CD4-positive, alpha-beta memory T cell (primary cell): ENCODE measurements at places on chromosomes 4 and X. TPM values are rescaled to one million over a fixed set of nuclear protein-coding genes. Genes with fewer than 3 reads are reported as not detected.

Gene TMEM144
- total RNA-seq: not detected

- H3K4me3 ChIP-seq: no peak overlapping the region
- no peaks in the 10 kb centered on the region for H3K27me3 ChIP-seq
- H3K4me1 ChIP-seq: no peaks in the 10 kb centered on the region
- no peaks in the 10 kb centered on the region for H3K36me3 ChIP-seq
- DNase-seq: no peak
- no peak overlapping the region for H3K27ac ChIP-seq
Measured at GRCh38 chrX:105483011-105483410, 262.5 kb upstream of the TEX13A start.

- no peak overlapping the region for H3K4me3 ChIP-seq
- H3K27me3 ChIP-seq: no peaks in the 10 kb centered on the region
- H3K27ac ChIP-seq: no peak overlapping the region
- no peak for DNase-seq
- H3K36me3 ChIP-seq: no peaks in the 10 kb centered on the region
- peaks cover 57% of the 10 kb centered on the region for H3K4me1 ChIP-seq
Measured at GRCh38 chr4:128813965-128814364, 4.5 kb downstream of the JADE1 start.

DNA sequence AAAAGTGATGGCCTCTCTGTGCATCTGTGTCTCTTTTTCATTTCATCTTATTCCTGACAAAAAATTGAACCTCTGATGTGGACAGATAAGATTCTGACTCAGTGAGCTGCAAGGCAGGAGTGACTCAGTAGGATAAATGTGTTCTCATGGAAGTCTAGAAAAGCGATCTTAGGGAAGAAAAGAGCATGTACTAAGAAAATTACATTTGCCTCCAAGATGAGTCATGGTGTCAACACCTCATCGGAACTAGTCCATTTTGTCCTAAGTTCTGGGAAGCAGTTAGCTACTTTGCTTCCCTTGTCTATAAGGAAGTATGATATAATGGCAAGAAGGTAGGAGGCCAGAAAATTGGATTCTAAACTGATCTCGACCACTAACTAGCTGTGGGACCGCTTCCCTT, 83.5 kb upstream of the AFF2 start:
- H3K4me1 ChIP-seq: no peaks in the 10 kb centered on the region
- H3K27me3 ChIP-seq: no peaks in the 10 kb centered on the region
- no peaks in the 10 kb centered on the region for H3K36me3 ChIP-seq
- no peak overlapping the region for H3K4me3 ChIP-seq
- DNase-seq: no peak
- H3K27ac ChIP-seq: no peak overlapping the region

Gene FREM3
- not detected for total RNA-seq

Gene KLHL4
- not detected for total RNA-seq

Gene MSMO1
- 24.4 TPM for total RNA-seq

DNA sequence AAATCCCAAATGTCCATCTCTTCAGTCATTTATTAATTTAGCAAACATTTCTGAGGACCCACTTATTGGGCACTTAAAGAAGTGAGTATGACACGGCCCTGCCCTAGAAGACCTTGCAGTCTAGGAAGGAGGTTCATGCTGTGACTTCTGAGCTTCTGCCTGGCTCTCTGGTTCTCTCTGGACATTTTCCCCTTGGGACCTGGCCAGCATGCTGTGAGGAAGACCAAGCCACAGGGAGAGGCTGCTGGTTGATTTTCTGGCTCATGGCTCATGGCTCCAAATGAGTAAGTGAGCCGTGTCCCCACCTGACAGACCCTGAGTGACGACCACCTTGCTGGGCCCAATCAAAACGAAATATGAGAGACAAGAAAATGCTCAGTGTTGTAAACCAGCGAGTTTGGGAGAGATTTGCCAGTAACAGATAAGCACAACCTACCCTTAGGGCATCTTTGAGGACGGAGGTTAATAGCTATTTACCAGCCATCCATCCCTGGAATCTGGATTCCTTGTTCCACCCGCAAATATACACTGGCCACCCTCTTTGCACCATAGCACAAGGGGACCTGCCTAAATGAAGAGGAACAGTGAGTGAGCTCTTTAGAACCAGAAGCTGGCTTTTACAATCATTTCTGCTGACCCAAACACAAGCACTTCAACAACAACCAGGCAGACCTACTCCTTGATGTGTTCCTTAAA, 876 bp downstream of the MPP1 start:
- H3K4me3 ChIP-seq: peak overlapping the region; percentile 23
- DNase-seq: no peak
- peaks cover 16% of the 10 kb centered on the region for H3K4me1 ChIP-seq
- no peaks in the 10 kb centered on the region for H3K27me3 ChIP-seq

DNA sequence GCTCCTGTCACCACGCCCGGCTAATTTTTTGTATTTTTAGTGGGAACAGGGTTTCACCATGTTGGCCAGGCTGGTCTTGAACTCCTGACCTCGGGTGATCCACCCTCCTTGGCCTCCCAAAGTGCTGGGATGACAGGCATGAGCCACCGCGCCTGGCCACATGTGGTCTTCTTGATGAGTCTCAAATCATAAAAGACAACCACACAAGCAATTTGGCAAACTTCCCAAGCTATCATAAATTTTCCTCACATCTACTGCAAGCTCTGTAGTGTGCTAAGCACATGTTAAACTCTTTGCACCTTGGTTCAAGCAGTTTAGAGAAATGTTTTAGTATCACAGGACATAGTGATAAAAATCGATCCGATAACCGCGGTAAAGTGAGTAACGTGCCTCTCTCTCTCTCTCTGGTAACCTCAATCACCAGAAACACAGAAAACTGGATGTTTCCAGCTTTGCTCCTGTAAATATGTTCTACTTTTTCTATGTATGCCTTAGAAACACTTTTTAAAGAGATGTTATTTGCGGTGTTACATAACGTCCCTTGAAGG, 256.8 kb downstream of the DHRSX start:
- no peak overlapping the region for H3K4me3 ChIP-seq
- H3K4me1 ChIP-seq: no peaks in the 10 kb centered on the region
- no peak for DNase-seq

DNA sequence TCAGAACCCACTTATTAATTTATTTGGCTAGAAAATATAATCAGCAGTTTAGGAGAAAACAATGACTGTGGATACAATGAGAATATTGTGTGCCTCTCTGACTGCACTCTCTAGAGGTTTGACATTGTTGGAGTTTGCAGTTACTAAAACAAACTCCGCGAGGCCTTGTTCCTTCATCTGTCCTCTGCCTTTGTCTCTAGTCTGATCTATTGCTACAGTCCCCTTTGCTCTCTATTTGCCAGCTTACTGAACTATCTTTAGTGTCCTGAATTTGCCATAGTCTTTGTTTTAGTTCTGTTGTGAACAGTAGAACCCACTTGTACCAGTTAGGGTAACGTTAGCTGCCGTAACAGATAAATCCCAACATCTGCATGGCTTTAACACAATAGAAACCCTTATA, 81.4 kb upstream of the RPS6KA3 start:
- H3K27me3 ChIP-seq: no peaks in the 10 kb centered on the region
- no peak overlapping the region for H3K4me3 ChIP-seq
- H3K4me1 ChIP-seq: no peaks in the 10 kb centered on the region
- H3K36me3 ChIP-seq: no peaks in the 10 kb centered on the region
- no peak overlapping the region for H3K27ac ChIP-seq

DNA sequence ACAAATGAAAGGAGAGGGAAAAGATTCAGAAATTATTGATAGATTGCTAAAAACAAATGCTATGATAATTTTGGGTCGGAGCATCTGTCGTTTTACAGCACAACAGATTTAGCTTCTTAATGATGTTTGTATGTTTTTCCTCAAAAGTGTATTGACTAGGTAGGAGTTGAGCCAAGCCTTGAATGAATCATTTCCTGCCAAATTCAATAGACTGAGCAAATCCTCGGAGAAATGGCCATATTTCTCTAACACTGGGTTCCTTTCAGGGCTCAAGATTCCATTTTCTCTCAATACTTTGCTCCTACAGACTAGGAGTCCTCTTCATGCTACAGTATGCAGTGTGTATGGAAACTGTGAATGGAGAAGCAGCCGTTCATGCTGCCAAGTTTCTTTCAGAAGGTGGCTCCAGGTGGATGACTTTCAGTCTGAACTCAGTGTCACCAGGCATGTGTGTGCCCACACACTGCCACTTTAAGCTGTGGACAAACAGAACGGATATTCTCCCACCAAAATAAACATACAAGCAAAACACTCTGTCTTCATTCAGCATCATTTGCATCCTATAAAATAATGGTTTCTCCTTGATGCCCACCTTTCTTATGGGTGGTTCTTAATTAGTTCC, 146.0 kb downstream of the TBL1X start:
- no peaks in the 10 kb centered on the region for H3K27me3 ChIP-seq
- no peak for DNase-seq
- no peak overlapping the region for H3K27ac ChIP-seq
- H3K36me3 ChIP-seq: no peaks in the 10 kb centered on the region
- no peak overlapping the region for H3K4me3 ChIP-seq

- no peaks in the 10 kb centered on the region for H3K36me3 ChIP-seq
- H3K27ac ChIP-seq: no peak overlapping the region
- no peak overlapping the region for H3K4me3 ChIP-seq
- peaks cover 15% of the 10 kb centered on the region for H3K4me1 ChIP-seq
- DNase-seq: no peak
Measured at GRCh38 chr4:8538076-8538702, 42.0 kb upstream of the GPR78 start.

DNA sequence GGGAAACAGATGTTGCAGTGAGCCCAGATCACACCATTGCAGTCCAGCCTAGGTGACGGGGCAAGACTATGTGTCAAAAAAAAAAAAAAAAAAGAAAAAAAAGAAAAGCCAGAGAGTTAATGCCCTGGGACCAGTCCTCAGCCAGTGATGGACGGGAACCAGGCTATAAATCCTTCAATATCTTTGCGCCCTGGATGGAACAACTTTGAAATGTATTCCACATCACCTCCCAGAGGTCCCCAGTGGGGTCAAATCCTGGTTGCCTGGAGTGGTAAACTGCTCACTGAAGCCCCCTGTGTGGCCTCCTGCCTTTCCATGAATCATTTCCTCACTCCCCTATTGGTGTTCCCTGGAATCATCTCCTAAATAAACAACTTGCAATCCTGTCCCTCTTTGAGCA, 166.9 kb downstream of the DEFB131A start:
- H3K27me3 ChIP-seq: no peaks in the 10 kb centered on the region
- no peaks in the 10 kb centered on the region for H3K4me1 ChIP-seq
- H3K4me3 ChIP-seq: no peak overlapping the region
- no peak overlapping the region for H3K27ac ChIP-seq
- H3K36me3 ChIP-seq: no peaks in the 10 kb centered on the region
- no peak for DNase-seq

Gene QRFPR
- not detected for total RNA-seq
